ENCODE measurements at places on chromosomes 12 and 14. TPM values are rescaled to one million over a fixed set of nuclear protein-coding genes. Genes with fewer than 3 reads are reported as not detected.
A peak's percentile ranks its signal among the peaks of the same experiment; 100 is the strongest.

GRCh38 chr12:46556819-46557524, 184.4 kb upstream of the SLC38A2 start:
- DNase-seq, result peak; percentile 95

Gene LIN7A
- 23.9 TPM for total RNA-seq

DNA sequence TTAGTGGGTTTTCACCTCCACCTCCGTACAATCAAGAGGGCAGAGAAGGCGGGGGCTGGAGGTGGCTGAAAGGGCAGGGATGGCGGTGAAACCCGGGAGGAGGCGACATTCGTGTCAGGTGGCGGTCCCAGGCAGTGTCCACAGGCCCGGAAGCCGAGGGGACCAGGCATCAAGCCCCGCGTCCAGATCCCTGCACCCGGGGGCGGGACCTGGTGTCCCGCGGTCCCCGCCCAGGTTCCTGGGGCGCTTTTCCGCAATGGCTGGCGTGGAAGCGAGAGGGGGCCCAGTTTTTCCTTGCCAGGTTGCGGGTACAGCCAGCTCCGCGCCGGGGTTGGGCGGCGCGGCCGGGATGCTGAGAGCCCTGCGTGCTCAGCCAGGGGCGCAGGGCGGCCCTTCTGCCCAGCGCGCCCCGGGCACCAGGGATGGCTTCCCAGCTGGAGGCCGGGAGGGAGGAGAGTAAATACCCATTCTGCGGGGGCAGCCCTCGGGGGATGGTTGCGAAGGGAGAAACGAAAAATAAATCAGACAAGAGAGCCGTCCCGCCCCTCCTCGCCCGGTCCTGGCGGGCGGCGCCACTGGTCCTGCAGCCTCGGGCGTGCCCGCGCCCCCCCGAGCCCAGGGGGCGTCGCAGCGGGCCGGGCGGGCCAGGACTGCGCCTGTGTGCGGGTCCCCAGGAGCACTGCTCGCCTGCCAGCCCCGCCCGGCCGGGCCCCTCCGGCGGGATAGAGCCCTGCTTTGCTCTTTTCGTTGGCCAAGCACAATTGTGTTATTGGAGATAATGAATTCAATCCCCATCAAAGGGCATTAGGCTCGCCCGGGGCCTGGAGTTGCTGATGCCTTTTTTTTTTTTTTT, 11.5 kb downstream of the FOXA1 start:
- no peak for DNase-seq

Gene CMTM5
- not detected for total RNA-seq

GRCh38 chr14:24735984-24736630, 102.1 kb upstream of the GZMB start:
- no peak for DNase-seq

DNA sequence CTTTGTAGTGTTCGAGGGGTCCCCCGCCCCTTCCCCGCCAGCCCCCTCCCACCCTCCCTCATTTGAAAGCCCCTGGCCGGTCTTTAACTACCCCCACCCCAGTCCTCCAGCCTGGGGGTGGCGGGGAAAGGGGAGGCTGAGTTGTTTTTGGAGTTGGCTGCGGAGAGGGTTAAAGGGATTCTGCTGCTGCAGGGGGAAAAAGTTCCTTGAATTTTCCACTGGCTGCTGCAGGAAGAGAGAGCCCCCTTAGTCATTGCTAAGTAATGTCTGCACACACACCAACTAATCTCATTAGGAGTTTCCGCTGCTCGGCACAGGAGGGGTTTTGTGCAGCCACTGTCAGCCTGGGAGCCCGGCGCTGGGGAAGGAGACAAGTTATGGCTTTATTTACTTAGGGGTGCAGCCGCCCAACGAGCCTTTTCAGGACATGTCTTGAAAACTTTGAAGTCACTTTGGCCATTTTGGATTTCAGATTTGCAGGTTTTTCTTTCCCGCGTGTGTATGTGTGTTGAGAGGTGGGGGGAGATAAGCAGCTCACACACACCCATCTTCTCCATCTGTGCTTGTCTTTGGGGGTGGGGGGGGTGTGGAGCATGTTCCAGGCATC, 1.8 kb downstream of the ELK3 start:
- DNase-seq, result peak; percentile 74

- no peak for DNase-seq
Observed at GRCh38 chr12:15633201-15633600, 156.0 kb downstream of the EPS8 start.

Gene NKX2-8
- total RNA-seq, result not detected

DNA sequence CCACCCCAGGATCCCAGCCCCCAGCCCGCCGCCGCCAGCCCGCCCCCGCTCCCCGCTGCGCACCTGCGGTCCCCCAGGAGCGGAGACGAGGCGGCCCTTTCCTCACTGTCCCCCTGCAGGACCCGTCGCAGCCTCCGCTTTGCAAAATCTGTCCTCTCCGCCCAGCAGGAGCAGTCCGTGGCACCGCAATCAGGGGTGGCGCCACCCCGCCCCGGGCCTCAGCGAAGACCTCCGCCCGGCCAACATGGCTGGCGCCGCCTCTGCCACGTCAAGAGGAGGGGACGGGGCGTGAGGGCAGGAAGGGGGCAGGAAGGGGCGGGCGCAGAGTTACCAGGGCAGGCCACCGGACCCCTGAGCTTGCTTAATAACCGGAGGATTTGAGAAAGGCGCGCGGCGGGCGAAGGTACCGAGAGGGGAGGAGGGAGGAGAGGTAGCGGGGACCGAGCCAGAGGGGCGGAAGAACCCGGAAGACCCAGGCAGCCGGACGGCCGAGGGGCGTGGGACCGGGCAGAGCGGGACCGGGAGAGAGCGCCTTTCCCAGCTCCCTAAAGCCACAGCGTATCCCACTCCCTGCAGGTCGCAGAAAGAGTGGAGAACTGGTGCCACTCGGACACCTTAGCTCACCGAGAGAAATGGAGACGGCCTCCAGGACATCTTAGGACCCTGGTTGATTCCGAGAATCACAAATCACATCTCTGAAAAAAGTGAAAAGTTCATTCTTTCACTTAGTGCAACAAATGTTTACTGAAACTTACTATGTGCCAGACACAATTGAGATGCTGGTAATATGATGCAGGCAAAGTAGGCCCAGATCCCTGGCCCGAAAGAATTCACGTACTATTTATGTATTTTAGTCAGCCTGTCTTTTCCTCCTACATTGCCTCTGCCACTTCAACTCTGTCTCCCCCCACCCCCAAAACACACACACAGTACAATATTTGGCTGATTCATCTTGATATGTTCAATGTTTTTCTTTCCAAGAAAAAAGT, at the start of gene SEC23A:
TSS of gene SEC23A (minus strand) at position 267 of the 989 bp plus-strand sequence. CDS start 7,117 bp downstream, outside the sequence.
- peak; percentile 83 for DNase-seq

- DNase-seq, result no peak
Observed at GRCh38 chr12:114740448-114740847, 56.5 kb upstream of the TBX3 start.

Gene KCNC2
- total RNA-seq, result not detected

GRCh38 chr14:24370748-24371147, 2.8 kb downstream of the NFATC4 start:
- no peak for DNase-seq

Gene TMCC3
- total RNA-seq, result 0.36 TPM

GRCh38 chr12:79451978-79452377, 238.8 kb downstream of the PAWR start:
- peak; percentile 88 for DNase-seq
